ENCODE measurements at places on chromosomes 7 and 10.

- DNase-seq, result no peak
Measured at GRCh38 chr10:29386342-29386999, 97.6 kb downstream of the LYZL1 start.

DNA sequence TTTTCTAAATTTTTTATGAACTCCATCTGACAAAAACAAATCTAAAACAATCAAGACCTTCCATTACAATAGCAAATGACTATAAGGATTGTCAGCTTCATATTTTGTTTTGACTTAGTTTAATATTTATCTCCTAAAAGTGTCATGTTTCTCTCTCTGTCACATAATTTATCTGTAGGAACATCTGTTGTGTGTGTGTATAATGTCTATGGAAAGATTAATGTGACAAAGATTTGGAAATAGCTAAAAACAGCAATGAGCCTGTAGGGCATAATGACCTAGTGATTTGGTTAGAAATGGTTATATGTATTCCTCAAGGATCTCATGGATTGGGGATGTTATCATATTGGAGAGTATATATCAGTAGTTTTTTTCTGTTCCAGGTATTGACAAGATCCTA is 69.6 kb upstream of the MDFIC start:
- no peak for DNase-seq

- no peak for DNase-seq
Measured at GRCh38 chr7:133587903-133588302, 335.0 kb downstream of the EXOC4 start.

GRCh38 chr7:13829914-13830900 is 159.3 kb downstream of the ETV1 start:
- DNase-seq, result no peak

Measured in right hindlimb (tissue), 1 donor.